ENCODE measurements at places on chromosomes 7 and 10.

GRCh38 chr10:22475651-22476600 lies 130.6 kb downstream of the SPAG6 start:
- DNase-seq = no peak

- no peak for DNase-seq
Observed at GRCh38 chr7:151488096-151488495, 31.6 kb downstream of the RHEB start.

DNA sequence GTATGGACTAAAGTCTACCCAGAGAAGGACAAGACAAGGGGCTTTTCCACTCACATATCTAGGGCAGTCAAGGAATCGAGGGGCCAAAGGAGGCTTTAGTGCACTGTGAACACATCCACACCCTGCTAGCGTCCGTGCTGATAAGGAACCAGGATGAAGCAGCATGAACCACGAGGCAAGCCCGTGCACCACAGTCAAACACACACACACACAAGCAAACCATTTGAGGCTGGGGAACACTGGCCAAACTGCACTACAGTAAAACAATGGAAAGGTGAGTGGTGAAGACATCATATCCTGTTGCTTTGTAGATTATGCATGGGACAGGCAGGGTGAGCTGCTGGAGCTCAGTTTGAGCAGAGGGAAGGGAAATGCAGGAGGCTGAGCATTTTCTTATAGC lies 177.4 kb upstream of the CDCA7L start:
- peak; percentile 50 for DNase-seq

- no peak for DNase-seq
Observed at GRCh38 chr10:60305380-60305892, 84.2 kb downstream of the ANK3 start.

DNA sequence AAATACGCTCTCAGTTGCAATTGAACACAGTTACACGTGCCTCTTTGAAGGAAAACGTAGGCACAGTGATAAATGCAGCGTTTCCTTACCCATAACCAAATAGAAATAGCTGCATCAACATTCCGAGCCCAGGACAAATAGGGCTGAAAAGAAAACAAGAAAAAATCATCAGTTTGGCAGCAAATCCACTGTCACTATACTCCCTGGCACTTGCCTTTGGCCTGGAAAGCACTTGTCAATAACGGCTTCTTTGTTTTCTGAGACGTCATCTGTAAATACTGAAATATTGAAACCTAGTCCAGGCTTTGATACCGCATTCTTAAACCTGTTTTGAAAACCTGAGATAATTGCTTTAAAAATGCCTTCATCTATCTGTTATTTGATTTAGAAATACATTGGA lies 167.2 kb upstream of the AKR1E2 start:
- no peak for DNase-seq

All from epithelial cell of esophagus (primary cell).